Suppressor macrophage (primary cell): ENCODE measurements at places on chromosomes 6 and 20.

- DNase-seq: no peak
Measured at GRCh38 chr20:55667955-55668354, 337.4 kb downstream of the CBLN4 start.

DNA sequence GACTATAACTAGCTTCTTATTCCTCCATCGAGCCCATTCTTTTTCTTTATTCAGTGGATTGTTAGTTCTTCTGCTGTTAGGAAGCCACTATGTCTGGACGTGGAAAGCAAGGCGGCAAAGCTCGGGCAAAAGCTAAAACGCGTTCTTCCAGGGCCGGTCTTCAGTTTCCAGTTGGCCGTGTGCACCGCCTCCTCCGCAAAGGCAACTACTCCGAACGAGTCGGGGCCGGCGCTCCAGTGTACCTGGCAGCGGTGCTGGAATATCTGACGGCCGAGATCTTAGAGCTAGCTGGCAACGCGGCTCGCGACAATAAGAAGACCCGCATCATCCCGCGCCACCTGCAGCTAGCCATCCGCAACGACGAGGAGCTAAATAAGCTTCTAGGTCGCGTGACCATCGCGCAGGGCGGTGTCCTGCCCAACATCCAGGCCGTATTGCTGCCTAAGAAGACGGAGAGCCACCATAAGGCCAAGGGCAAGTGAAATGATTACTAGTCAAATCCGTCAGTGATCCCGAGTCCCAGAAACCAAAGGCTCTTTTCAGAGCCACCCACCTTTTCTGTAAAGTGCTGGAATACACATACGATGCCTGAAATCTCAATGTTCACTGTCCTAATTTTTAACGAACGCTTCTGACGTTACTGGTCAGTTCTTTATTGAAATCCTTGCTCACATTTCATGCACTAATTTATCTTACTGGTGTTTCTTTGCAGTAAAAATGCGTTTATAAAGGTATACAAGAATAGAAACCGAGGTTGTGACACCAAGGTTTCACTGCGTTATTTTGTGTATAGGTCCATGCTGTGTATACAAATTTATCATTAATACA lies 129.9 kb downstream of the HFE start:
- peak; percentile 86 for DNase-seq

DNA sequence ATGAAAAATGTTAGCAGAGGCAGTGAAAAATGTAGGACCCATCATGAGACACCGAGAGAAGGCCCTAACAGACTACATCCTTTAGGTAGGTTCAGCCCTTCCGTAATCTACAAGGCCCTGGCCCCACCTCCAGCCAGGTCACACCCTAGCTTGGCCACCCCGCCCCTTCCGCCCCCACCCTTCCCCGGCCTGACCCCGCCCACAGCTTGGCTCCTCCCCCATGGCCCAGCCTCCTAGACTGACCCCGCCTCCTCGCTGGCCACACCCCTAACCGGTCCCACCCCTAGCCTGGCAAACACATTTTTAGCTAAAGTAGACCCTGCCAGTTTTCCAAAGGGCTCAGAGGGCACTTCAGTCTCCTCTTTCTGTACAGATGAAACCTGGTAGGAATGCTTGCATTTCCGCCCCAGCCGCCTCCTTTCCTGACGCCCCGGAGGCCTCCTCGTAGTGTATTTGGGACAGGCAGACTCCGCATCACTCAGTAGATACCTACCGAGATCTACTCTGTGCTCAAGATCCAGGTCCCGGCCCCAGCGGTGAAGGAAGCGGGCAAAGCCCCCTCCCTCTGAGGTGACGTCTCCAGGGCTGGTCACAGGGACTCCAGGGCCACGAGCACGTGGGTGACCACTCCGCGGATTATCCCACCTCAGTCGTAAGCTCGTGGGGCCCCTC lies 443.5 kb downstream of the PREX1 start:
- peak; percentile 24 for DNase-seq

DNA sequence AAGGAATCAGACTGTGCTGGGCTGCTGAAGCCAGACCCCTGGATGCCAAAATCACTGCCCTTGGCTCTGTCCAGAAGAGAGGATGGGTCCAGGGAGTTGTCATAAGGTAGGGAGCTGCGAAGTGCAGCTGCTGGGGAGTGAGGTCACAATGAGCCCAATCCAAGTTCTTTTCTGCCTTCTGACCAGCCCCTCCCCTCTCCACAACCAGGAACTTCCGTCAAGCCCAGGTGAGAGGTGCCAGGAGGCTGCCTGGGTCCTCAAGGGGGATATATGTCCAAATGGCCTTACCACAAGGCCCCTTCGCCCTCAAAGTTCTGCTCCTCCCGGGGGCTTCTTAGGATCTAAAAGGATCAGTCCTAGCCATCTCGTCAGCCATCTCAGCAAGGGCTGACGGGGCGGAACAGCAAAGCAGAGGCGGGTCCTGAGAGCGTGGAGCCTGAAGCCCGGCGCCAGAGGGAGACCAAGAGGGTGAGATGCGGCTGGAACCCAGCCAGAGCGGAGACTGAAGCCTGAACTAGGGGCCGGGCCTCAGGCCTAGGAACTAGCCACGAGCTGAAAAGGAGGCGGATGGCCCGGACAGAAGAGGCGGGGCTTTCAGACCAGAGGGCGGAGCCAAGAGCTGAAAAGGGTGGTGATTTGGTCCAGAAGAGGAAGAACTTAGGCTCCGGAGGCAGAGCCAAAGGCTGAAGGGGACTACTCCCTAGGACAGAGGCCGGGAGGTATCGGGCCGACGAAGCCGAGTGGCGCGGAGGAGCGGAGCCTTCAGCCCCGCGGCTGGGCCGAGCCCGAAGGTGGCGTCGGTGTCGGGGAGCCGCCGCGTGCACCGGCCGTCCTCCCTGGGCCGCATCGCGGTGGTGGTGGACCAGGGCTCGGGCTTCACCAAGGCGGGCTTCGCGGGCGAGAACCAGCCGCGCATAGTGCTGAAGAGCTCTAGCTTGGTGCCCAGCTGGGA lies at the start of gene ACTL10:
ACTL10 (plus strand) TSS at position 651 of the 952 bp plus-strand sequence. CDS start 555 bp downstream, outside the sequence.
- DNase-seq: peak; percentile 99

GRCh38 chr20:22430154-22430745 lies 154.1 kb downstream of the FOXA2 start:
- no peak for DNase-seq

DNA sequence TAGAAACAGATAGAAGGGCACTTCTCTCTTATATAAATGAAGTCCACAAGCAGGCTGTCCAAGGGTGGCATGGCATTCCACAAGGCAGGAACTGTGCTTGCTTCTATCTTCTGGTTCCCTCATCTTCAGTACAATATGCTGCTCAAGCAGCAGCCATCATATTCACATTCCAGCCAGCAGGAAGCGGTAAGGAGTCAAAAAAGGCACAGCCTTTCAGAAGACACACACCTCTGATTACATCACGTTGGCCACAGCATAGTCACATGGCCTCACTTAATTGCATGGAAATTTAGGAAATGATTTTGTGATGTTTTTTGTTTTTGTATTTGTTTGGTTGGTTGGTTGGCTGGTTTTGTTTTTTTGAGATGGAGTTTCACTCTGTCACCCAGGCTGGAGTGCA lies 19.0 kb downstream of the REM1 start:
- peak; percentile 28 for DNase-seq

DNA sequence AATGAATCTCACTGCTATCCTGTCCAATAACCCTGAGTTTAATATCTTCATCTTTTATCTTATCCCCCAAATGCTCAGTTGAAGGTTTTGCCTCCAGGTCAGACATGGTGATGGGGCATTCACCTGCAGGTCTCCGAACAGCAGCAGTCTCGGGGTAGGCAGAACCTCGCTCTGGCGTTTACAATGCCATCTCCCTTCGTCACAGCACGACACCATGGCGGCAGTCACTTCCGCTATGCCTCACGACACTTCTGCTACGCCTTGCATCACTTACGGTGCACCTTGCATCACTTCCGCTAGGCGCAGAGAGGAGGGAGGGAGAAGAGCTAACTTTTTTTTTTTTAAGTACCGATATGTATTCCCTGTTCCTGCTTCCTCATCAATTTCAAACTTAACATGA lies 194.9 kb downstream of the BCAS1 start:
- peak; percentile 86 for DNase-seq

GRCh38 chr6:40545954-40546353 lies 41.2 kb downstream of the LRFN2 start:
- no peak for DNase-seq

DNA sequence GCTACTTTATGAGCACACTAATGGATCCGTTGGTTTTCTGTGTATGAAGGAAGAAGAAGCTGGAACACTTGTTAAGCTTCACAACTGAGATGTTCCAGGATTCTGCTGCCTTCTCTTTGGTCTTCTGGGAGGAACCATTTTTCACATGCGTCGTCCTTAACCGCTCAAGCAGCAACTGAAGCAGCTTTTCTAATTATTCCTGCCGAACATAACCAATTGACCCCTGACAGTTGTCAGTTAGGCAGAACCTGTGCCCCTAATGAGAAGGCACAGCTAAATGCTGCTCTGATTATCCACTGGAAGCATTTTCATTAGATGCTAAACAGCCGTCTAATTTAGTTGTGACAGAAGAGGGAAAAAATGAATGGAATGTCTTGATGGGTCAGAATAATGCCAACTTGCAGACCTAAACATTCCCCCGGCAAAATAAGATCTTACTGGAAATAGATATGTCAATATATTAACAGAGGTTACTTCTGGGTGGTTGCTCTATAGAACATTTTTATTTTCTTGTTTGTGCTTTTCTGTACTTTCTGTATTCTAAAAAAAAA lies 85.0 kb upstream of the SMLR1 start:
- no peak for DNase-seq

GRCh38 chr20:32241807-32242206 lies 34.1 kb downstream of the POFUT1 start:
- no peak for DNase-seq

DNA sequence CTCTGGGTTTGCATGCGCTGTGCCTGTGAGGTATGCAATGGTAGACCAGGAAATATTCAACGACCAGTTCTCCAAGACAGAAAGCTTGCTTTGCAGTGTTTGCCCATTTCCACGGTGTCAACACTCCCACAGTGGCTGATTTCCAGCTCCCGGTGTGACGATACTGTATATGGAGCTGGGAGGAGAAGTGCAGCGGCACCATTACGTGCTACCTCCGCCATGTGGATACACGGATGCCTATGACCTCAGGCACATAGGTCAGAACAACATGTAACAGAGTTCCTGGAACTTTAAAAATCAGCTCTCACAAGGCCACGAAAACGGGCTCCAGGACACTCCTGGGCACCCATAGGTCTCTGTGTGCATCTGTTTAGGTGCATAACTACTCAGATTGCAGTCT lies 51.1 kb downstream of the NFATC2 start:
- DNase-seq: no peak

- peak; percentile 80 for DNase-seq
Measured at GRCh38 chr6:3022765-3023662, 23.3 kb downstream of the NQO2 start.

GRCh38 chr6:81938014-81938856 lies 185.8 kb upstream of the TENT5A start:
- peak; percentile 14 for DNase-seq

GRCh38 chr6:75827163-75827562 lies 78.1 kb downstream of the MYO6 start:
- DNase-seq: no peak

DNA sequence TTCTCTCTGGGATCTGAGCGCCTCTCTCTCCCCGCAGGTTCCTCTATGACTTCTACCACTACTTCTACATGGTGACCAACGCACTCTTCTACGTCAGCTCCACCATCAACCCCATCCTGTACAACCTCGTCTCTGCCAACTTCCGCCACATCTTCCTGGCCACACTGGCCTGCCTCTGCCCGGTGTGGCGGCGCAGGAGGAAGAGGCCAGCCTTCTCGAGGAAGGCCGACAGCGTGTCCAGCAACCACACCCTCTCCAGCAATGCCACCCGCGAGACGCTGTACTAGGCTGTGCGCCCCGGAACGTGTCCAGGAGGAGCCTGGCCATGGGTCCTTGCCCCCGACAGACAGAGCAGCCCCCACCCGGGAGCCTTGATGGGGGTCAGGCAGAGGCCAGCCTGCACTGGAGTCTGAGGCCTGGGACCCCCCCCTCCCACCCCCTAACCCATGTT lies 36.3 kb upstream of the MRGBP start:
- DNase-seq: no peak

GRCh38 chr6:72505446-72505845 lies 116.4 kb upstream of the KCNQ5 start:
- no peak for DNase-seq

- peak; percentile 33 for DNase-seq
Measured at GRCh38 chr20:25148181-25148981, 47.1 kb upstream of the ENTPD6 start.

- DNase-seq: peak; percentile 69
Measured at GRCh38 chr6:135909737-135910387, 58.4 kb downstream of the PDE7B start.

DNA sequence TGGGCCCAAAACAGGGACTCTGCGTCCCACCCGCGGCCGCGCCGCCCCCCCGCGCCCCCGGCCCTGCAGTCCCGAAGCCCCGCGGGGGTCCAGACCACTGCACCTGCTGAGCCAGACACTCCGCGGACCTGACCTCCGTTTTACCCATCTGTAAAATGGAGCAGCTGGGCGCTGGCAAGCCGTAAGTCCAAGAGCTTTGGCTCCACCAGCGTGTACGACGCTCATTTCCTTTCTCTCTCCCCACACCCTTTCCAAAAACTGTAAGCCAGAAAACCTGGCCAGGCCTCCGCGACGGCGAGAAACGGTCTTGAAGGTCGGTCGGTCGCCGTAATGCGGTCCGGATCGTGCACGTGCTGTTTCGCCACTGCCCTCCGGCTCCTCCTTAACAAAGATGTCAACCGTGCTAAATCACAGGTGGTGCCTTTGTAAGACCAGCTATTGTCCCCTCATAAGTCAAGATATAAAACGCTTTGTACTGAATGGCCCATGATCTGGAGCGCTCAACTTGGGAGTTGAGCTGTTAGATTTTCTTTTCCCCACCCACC lies 7.8 kb upstream of the NR2E1 start:
- DNase-seq: no peak

DNA sequence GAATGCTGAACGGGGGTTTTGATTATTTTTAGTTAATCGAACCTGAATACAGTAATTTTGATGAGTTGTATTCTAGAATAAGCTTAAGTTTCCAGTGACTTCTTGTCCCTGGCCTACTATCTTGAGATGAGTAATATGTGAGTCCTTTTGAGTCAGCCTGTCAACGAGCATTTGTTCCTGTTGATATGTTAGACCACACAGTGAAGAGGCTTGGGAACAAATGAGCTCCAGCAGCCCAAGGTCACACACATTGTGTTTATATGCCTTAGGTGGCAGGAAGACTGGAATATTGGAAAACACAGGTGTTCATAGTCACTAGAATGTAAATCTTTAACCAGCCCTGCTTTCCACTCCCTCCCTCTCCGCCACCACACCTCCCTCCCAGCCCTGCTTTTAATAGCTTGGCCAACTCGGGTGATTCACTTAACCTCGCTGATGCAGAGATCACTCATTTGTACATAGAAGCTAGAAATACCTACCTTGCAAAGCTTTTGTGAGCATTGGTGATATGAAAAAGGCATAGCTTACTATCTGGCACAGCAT lies 9.1 kb downstream of the SMPDL3A start:
- DNase-seq: no peak
